ENCODE measurements at places on chromosomes 13 and 19.

GRCh38 chr13:87058786-87059329 is 612.3 kb upstream of the SLITRK5 start:
- no peak for DNase-seq

GRCh38 chr19:47296036-47296435 is 13.6 kb upstream of the C5AR1 start:
- DNase-seq: peak; percentile 73

GRCh38 chr13:83975655-83976165 is 93.4 kb upstream of the SLITRK1 start:
- no peak for DNase-seq

DNA sequence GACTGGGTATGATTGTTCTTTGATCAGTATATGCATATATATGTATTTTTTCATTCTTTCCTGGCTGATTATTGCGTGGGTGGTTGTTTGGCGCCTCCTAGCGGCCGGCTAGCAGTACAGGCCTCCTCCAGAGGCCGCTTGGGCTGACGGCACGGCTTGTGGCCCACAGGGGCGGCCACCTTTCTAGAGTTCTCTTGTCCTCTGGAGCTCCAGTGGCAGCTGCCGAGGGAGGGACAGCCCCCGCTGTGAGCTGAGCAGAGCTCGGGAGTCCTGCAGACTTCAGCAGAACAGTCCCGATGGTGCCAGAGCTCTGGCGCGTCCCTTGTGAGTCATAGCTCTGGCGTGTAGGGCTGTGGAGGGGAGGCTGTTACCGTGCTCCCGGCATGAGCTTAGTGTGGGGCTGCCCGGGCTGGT is 22.5 kb upstream of the ZNF429 start:
- peak; percentile 44 for DNase-seq

DNA sequence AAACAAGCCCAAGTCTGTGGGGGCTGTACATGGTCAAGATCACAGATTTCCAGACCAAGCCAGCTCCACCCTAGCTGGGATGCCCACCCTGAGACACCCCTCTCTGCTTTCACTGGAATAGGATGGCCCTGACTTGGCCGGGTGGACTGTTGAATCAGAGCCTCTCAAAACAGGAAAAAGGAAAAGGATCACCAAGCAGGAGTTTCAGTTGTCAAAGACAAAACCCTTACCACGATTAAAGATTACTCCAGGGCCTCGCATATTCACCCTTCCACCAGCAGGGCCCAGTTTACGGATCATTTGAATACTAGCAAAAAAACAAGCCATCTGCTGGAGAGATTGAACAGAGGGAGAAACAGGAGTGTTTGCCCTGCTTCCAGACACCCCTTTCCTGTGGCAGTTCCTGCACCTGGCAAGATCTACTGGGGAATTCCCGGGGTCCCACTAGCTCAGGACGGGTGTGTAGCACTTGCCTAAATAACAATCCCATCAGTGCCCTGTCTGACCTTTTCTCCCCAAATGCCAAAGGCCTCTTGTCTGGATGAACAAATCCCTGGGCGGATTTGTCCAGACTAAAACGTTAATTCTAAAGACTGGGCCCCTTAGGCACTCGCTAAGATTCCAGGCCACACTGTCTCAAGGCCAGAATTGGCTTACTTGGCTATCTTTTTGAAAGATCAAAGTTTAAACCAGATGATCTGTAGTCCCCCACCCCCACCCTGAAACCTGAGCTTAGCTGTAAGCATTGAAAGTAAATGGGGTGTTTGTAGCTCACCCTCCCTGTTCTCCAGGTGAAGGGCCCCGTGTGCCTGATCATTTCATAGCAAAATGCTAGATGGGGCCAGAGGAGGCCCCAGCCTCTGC is 38.4 kb downstream of the ACTN4 start:
- DNase-seq: peak; percentile 77

GRCh38 chr13:21761770-21762169 is 90.9 kb downstream of the FGF9 start:
- no peak for DNase-seq

DNA sequence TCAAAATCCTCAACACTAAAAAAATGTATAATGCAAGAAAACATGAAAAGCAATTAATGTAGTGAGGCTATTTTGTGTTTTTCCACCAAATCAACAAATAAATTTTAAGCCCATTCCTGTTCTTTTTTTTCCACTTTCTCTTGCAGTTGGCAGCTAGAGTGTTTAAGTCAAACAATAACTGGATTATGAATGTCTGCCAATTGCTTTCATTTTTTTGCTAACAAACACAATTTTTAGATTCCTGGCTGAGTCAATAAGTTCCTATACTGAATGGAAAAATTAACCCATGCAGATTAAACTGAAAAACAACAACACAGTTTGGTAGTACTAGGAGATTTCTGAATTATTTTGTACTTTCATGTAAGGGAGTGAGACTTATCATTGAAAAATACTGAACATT is 232.4 kb downstream of the SLITRK5 start:
- DNase-seq: no peak

DNA sequence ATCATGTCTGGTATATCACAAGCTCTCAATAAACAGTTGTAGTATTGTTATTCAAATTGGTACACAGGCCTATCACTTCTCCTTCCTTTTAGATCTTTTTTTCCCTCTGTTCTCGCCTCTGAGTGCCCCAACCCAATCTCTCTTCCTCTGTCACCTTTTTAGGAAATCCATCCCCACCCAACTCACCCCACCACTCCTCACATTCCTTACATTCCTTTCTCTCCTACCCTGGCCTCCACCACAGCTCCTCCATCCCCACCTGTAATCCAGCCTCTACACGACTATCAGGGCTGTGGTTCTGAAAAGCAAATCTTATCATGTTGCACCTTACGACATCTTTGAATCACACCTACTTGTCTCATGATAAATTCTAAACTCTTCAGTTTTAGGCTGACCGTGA is 545.4 kb upstream of the GPC6 start:
- DNase-seq: no peak

GRCh38 chr13:25840261-25840660 is 211.6 kb downstream of the SHISA2 start:
- DNase-seq: peak; percentile 4

DNA sequence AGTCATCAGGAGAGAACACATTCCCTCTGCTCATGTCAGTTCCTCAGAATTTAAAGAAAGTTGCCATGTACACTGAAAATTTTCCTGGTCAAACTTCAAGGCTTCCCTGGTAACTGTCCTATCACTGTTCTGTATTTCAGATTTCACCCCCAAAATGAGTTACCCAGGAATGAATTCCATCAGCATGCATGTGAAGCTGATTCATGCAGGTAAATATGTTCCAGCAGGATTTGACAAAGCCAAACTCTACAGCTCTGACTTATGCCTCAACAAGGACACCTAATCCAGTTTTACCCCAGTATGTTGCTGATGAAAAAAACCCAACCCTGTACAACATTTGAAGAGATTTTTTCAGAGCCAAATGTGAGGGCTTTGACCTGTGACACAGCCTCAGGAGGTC is 21.5 kb downstream of the LIG4 start:
- peak; percentile 3 for DNase-seq

DNA sequence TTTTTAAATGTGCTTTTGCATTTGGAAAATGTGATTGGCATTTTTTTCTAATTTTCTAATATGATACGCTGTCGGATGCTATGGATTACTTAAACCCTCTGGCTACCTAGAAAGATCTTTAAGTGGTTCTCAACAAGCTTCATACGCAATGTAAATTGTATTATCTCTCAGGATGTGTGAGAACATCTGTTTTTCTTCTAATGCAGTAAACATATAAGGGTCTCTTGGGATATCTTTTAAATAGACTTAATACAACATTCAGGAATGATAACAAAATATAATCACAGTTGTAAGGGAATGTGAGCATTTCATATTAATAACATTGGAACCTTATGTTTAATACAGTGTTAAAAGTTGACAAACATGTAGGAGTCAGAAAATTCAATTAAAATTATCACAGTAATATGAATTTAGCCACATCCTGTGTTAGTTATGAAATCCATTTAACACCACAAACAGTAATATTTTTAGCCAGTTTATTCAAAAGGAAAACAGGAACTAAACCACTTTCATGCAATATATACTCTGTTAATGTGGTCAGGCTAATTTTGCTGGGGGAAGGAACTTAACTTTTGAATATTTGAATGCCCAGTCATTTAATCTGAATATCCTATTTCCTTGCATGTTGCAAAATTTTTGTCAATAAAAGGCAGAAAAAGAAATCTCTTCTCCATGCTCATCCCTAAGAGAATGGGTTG is 15.0 kb upstream of the ALOX5AP start:
- peak; percentile 36 for DNase-seq

DNA sequence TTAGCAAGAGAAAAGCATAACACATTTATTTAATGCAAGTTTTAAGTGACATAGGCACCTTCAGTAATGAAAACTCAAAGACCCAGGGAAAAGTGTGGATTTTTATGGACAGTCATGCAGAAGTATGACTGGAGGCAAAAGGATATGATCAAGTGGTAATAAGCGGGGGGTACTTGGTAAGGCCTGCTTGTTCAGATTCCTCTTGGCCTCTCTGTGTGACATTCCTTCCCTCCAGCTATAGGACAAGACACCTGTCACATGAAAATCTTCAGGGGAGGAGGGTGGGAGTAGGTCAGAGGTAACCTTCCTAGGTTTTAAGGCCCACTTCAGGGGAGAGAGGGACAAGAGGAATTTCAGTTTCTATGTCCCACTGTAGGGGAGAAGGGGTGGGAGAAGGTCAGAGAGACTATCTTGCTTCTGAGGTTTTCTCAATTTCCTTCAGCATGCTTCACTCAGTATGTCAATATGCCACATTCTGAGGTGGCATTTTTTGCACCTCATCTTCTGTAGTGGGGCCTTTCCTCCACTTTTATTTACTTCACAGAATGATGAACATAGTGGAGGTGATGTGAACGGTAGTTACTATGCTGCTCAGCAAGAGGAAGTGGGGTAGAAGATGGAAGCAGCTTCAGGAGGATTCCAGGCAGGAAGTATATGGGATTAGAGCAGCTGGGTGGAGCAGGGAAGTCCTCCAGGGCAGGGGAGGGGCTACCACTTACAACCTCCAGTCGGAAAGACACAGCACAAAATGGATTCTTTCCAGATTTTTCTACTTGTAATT is 73.2 kb upstream of the RFC3 start:
- no peak for DNase-seq

DNA sequence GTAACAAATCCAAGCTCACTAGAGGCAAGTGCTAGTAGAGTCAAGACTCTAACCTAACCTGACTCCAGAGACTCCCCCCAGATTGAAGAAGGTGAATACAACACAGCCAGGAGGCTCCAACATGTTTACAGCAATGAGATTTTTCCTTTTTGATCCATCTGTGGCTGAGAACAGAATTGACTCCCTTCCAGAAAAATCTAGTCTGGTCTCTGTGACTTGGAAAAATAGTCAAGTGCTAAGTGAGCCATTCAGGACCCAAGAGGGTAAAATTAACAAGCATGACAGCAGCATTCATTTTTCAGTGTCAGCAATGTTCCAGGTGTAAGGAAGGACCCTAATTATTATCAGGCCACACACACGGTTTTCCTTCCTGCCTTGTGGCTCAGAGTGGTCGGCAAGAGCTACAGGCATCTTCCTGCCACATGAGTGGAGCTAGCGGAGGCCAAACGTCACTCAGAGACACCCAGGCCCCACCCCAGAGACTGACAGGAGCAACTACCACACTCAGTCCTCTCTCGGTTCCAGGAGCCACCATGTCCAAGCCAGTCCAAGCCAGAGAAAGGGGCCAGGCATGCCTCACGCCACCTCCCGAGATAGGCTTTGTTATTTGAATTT is 395.1 kb downstream of the FOXO1 start:
- DNase-seq: no peak

DNA sequence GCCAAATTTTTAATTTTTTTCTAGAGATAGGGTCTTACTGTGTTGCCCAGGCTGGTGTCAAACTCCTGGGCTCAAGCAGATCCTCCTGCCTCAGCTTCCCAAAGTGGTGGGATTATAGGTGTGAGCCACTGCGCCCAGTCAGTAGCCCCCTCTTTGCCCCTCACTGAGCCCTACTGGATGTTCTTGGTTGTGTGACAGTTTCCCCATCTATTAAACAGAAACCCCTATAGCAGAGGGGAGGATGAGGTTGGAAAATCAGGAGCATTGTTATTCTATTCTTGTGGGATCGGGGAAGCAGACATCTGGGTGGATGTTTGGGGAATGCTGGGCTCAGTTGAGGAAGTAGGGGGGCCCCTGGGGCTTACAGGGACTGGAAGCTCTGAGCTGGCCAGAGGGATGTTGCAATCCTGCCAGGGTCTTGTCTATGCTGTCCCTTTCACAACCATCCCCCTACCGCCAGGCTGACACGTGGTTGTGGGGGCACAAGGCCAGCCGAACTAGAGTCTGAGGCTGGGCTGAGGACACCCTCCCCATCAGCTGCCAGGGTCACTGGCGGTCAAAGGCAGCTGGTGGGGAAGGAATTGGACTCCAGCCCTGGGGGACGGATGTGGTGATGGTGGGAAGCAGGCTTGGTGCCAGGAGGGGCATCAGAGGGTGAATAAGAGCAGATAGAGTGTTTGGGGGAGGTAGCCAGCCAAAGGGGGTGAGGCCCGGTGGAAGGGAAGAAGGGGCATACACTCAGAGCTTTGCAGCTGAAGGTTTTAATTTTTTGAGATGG is 10.9 kb downstream of the APOC1 start:
- DNase-seq: peak; percentile 63

- no peak for DNase-seq
These were observed 11.8 kb upstream of the ZNF175 start for GRCh38 chr19:51559240-51559639.

GRCh38 chr19:38650911-38651584 is 3.6 kb downstream of the ACTN4 start:
- DNase-seq: peak; percentile 53

DNA sequence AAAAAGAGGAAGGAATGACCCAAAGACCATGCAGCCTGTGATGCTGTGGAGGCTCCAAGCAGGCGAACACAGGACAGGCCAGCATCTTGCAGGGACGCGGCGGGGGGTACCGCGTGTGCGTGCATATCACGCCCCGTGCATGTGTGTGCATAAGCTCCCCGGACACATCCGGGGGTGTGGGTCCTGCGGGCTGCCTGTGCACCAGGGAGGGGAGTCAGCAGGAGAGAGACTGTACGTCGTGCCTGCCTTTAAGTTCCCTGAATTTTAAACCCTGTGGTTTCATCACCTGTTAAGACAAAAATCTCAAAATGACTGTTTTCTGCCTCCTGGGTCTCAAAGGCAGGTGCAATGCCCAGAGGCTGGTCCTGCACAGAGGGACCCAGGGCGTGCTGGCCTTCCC is 16.6 kb downstream of the ADAT3 start:
- DNase-seq: no peak

Data from iris pigment epithelial cell (primary cell).